ENCODE measurements at places on chromosomes 13 and 19.

DNA sequence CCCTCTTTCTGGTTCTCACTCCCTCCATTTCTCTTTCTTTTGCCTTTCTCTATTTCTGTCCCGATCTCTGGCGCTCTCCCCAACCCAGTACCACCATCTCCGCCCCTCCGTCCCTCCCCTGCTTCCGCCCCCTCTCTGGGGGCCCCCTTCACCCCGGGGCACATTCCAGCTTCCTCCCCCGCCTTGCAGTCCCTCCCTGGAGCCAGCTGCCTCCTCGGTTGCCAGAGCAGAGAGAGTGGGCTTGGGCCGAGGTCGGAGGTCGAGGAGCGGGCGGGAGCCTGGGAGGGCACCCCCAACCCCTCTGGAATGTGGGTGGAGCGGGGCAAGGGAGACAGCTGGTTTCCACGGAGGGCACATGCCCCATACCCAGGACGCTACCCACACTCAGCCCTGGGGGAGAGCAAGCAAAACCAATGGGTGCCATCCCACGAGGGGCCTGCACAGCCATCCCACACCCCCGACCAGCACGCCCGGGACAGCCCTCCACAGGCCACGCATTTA is 6.5 kb upstream of the CIRBP start:
- no peak for DNase-seq

- DNase-seq = no peak
These were observed 61.5 kb upstream of the ZNF536 start for GRCh38 chr19:30310602-30311263.

GRCh38 chr13:51770160-51770559 is 33.8 kb downstream of the DHRS12 start:
- DNase-seq = no peak

DNA sequence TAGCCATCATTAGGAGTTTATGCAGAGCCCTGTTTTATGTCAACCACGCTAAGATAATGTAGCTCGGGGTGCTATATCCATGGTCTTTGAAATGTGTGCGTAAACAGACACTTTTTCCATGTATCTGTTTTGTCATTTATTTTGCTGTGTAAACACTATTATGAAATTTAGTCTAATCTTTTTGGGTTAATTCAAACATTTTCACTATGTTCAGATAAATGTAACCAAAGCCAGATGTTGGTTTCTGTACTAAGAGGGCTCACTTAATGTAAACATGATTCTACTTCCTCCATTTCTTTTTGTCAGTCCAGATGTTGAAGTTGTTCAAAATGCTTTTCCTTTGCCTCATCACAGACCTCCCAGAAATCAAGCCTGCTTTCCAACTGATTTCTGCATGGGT is 499.5 kb upstream of the GPC6 start:
- no peak for DNase-seq

Data from OCI-M1 (cell line).